ENCODE measurements at places on chromosomes 13 and 19.

DNA sequence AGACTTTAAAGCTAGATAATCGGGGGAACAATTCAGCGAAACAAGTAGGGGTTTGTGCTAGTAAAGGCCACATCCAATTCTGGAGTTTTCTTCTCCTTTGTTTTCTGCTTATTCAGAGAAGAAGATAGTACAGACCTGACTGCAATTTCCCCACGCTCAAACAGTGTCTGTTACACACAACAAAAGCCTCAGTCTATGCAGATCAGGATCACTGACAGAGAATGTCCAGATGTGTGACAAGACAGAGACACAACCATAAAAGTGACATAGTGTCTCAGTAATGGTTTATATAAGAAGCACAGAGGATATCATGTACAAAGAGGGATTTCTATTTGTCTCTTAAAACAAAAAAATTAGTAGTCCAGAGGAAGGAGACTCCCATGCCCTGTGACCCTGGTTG lies 70.7 kb upstream of the GTF3A start:
- no peak for DNase-seq

GRCh38 chr13:20160306-20161274 lies at the start of gene GJA3:
GJA3 (minus strand) TSS chr13:20161052; CDS start chr13:20143288, 17,764 bp downstream.
- peak; percentile 50 for DNase-seq

DNA sequence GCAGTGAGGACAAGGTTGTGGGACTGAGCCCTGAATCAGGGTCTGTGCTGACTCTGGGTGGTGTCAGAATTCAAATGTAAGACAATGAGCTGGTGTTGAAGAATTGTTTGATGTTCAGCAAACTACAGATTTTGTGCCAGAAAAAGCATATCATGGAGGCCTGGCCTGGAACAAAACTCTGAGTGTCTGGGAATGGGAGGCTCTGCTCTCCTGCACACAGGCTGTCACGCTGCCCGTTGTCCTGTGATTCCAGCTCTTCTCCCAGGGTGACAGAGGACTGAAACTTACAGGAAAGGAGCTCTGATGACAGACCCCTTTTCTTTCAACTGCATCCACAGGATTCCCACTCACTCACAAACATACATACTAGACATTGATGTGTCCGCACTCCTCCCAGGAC lies 120.1 kb downstream of the ZNF486 start:
- DNase-seq, result no peak

GRCh38 chr13:51041126-51041525 lies 69.9 kb downstream of the C13orf42 start:
- DNase-seq, result no peak

- DNase-seq, result no peak
These were observed 116.1 kb downstream of the DNAJC3 start for GRCh38 chr13:95793018-95793555.

- no peak for DNase-seq
These were observed 61.6 kb upstream of the PCDH17 start for GRCh38 chr13:57569986-57570385.

DNA sequence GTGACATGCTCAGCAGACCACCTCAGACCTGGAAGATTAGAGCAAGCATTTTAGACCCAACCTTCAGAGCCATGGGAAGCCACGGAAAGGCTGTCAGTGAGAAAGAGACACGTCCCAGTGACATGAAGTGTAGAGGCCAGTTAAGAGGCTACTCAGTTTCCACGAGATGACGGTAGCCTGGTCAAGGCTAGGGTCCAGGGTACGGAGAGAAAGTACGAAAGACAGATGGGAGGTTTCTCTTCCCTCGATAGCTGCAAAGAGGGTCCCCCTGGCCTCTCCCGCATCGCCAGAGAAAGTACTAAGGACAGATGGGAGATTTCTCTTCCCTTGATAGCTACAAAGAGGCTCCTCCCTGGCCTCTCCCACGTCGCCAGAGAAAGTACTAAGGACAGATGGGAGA lies 8.6 kb downstream of the ZSCAN5A start:
- DNase-seq, result no peak

DNA sequence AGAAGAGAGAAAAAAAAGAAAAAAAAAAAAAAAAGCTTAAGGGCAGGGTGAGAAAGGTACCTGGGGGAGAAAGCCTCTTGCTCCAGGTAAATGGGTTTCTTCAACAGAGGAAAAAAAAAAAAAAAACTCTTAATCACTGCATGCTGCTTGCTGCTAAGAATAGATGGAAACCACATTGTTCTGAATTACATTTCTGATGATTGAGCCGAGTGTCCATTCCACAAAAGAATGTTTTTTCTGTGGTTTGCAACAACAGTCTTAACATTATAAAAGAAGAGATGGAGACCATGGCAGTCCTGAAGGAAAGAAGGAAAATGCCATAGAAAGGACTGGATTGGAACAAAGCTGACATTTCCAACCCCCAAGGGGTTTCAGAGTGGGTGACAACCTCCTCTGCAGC lies 1312.7 kb downstream of the SLITRK1 start:
- DNase-seq, result no peak

DNA sequence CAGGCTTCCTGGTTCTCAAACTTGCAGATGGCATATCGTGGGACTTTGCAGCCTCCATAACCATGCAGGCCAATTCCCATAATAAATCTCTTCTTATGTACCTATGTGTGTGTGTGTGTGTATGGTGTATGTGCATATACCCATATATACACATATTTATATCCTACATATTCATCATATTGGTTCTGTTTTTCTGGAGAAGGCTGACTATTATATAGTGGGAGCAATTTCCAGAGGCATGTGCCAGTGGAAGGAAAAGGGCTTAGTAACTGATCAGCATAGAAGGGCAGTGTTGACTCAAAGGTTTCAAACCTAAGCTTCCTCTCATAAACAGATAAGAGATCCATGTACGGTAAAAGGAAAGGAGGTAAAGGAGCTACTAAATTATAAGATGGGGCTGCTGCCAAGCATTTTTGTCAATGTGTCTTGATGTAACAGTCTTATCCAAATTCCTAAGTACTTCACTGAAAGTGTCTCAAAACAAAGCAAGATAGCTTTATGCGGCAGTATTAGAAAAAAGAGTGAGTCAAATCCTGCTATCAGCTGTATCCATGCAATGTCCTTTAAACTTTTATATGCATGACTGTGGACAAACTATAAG lies 432.1 kb downstream of the TBC1D4 start:
- no peak for DNase-seq

GRCh38 chr19:16824658-16825311 lies 4.4 kb upstream of the SIN3B start:
- no peak for DNase-seq

DNA sequence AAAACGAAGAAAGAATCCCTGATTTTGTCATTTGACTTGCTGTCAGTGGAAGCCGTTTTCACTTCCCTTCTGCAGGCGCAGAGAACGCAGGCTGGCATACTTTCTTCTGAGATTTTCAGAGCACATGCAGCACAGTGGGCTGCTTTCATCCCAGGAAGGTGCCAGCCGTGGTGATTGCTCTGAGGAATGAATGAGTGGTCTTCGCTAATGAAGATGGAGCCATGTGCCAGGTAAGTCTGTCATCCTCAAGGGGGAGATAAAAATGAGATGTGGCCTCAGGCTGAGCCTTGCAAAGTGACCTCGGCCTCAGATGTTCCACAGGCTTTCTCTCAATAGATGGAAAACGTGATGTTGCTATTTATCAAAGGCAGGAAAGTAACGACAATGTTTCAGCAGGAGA lies 94.6 kb upstream of the FARP1 start:
- DNase-seq, result no peak

DNA sequence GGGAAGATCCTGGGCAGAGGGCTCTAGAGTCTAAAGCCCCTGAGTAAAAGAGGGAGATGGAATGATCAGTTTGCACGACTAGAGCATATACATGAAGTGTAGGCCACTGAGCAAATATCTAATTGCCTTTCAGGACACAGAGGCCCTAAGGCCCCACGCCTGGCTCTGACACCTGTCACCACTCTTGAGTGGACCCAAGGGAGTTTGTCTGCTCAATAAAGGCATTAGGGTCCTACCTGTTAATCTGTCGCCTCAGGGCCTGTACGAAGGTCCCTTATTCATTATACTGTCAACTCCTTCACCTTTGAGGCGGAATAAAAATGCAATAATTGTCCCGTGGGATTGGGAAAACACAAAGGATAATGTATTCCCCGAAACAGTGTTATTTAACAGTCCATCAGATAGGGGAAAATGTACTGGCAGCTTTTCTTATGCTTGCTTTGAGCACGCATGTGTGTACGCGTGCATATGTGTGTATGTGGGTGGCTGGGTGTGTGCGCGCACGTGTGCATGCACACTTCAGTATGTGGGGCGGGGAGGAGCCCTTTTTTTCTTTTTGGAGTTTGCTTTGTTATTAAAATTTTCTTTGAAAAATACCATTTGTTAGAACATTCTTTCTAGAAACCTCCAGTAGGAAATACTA lies 161.8 kb upstream of the SERP2 start:
- no peak for DNase-seq

DNA sequence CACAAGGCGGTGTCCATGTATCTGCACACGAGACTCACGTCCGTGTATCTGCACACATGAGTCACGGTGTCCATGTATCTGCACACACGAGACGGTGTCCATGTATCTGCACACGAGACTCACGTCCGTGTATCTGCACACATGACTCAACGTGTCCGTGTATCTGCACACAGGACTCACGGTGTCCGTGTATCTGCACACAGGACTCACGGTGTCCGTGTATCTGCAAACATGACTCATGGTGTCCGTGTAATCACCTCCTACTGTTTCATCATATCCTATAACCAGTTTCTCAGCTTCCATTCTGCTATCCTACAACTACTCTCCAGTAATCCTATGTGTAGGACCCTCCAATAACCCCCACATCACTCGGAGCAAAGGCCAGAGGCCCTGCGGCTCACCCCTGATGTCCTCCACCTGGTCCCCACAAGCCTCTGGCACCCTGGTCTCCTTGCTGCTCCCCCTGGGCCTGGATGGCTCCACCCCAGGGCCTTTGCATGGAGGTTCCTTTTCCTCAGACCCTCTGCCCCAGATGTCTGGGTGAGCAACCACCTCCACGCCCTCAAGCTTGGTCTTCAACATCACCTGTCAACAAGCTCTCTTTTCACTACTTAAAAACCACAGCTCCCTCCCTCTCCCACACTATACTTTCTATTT lies 2.5 kb upstream of the TMEM255B start:
- no peak for DNase-seq

GRCh38 chr13:98487522-98487921 lies 89.4 kb downstream of the STK24 start:
- DNase-seq, result no peak

- no peak for DNase-seq
These were observed at the start of gene PMIS2 for GRCh38 chr19:35585848-35586247. PMIS2 (plus strand) TSS chr19:35586173; CDS start chr19:35586260, 87 bp downstream.

DNA sequence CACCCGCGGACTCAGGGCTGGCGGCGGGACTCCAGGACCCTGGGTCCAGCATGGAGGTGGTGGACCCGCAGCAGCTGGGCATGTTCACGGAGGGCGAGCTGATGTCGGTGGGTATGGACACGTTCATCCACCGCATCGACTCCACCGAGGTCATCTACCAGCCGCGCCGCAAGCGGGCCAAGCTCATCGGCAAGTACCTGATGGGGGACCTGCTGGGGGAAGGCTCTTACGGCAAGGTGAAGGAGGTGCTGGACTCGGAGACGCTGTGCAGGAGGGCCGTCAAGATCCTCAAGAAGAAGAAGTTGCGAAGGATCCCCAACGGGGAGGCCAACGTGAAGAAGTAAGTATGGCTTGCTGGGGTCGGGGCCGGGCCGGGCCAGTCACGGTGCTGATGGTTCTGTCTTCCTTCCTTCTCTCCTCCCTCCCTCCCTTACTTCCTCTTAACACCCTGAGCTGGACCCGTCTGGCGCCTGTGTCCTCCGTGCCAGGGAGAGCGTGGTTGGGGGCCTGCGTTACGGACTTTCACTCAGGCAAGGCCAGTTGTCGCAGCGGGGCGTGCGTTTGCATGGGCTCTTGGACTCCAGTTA lies 1.4 kb downstream of the STK11 start:
- peak; percentile 15 for DNase-seq

GRCh38 chr19:18223860-18224524 lies 2.2 kb downstream of the PDE4C start:
- peak; percentile 21 for DNase-seq

DNA sequence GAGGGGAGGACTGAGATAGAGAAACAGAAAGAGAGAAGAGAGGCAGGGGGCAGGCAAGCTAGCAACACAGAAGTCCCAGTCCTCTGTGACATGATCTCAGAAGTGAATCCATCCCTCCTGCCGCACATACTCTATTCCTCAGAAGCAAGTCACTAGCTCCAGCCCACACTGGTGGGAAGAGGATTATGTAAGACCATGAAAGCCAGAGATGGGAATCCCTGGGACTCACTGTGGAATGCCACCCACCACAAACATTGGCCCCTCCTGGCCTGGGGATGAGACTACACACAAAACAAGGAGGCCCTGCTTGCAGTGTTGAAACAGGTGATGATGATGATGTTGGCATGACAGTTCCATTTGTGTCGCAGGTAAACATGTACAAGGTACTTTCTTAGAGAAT lies 419.9 kb downstream of the IRS2 start:
- DNase-seq, result no peak

DNA sequence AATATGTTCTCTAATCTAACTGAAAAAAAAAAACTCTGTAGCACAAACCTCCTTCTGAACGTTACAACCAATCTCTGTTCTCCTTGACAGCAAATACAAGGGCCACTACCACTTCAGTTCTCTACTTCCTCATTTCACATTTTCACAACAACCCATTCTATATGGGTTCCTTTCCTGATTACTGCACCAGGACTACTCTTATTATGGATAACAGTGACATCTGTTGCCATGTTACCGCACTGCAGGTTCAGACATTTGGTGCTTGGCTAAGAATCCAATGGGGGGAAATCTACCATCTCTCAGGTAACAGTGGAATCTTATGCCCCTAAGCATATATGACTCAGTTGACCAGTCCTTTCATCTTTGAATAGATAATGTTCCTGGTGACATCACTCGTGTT lies 11.6 kb upstream of the FPR3 start:
- no peak for DNase-seq

- DNase-seq, result no peak
These were observed 233.9 kb downstream of the ZIC5 start for GRCh38 chr13:99737481-99738245.

DNA sequence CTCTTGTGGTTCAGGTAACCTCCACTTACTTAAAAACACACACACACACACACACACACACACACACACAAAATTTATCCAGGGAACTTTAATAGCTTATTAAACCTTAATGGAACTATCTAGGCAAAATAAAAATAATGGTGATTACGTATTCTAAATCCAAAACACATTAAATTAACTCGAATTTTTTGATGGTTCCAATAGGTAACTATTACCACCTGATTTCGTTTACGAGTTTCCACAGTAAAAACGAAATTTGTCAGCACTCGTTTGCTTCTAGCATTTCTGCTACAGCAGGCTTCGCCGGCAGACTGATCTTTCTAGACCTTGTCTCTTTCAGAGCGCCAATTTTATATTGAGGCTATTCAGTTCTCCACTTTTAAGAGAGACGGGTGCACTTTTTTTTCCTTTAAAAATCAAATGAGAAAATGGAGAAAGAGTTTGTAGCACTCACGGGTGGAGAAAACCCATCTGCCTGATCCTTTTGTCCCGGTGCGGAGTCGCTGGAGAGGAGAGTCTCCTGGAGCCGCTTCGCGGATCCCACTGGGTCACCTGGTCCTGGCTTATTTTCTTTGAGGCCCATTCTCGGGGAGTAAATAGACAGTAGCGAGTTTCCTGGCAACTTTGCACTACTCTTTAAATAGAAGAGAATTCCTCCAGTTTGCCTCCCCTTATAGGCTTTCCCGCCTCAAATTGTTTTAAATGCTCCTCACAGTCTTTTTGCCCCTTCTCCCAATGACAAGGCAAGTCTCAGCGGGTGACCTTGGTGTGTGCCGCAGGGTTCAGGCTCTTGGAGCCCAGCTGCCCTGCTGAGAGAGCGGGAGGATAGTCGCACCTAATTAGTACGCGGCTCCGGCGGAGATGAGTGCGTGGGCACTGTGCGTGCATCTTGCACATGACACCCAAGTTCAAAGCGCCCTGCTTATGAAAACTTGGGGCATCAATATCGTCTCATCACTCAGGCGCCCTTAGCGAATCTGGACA lies 117.0 kb downstream of the KCNRG start:
- no peak for DNase-seq

All from stimulated activated CD4-positive, alpha-beta T cell treated with anti-CD3 and anti-CD28 coated beads, Interleukin-1b, Interleukin-23, amount 100 ng/mL, for 4 hours (primary cell).